Hair follicle dermal papilla cell (primary cell): ENCODE measurements at places on chromosomes 11 and 22. TPM values are rescaled to one million over a fixed set of nuclear protein-coding genes. Genes with fewer than 3 reads are reported as not detected.

Gene SMTNL1
- not detected in 2 replicates for total RNA-seq

Gene NLRP6
- total RNA-seq = not detected in 2 replicates

Gene LRRC74B
- total RNA-seq = 0.16 and 0.36 TPM in 2 replicates

Gene MRPL16
- total RNA-seq = 25.9 and 26.1 TPM in 2 replicates

Gene OR51E1
- not detected in 2 replicates for total RNA-seq

Gene FBLN1
- total RNA-seq = 470 and 528 TPM in 2 replicates

Gene USH1C
- not detected in 2 replicates for total RNA-seq

Gene POLD3
- 9.6 TPM in 2 replicates for total RNA-seq

Gene UPK3A
- total RNA-seq = not detected in 2 replicates

Gene CALCA
- total RNA-seq = 0.16 TPM in 1 of 2 replicates, not detected in the other

Gene MB
- not detected in 2 replicates for total RNA-seq

Gene TRIM3
- total RNA-seq = 26.6 and 27.4 TPM in 2 replicates

Gene RASL10A
- not detected in 2 replicates for total RNA-seq

Gene APOA5
- total RNA-seq = 0.12 TPM in 1 of 2 replicates, not detected in the other

Gene NCR3LG1
- 6.0 and 9.1 TPM in 2 replicates for total RNA-seq

Gene BRMS1
- total RNA-seq = 35.4 and 40.2 TPM in 2 replicates

Gene PHOX2A
- total RNA-seq = not detected in 2 replicates

Gene OR4X1
- not detected in 2 replicates for total RNA-seq

Gene PARVA
- total RNA-seq = 139 and 142 TPM in 2 replicates

Gene JAML
- not detected in 2 replicates for total RNA-seq

Gene HPX
- total RNA-seq = 1.2 and 2.1 TPM in 2 replicates

Gene KRTAP5-7
- 0.61 and 0.65 TPM in 2 replicates for total RNA-seq

Gene EHF
- total RNA-seq = under 0.01 TPM in 1 of 2 replicates, not detected in the other

Gene PDE3B
- 1.7 and 3.6 TPM in 2 replicates for total RNA-seq

Gene MAJIN
- total RNA-seq = not detected in 2 replicates

Gene GUCY1A2
- total RNA-seq = 7.1 and 9.2 TPM in 2 replicates

Gene MYEOV
- total RNA-seq = 0.49 and 0.97 TPM in 2 replicates

Gene FOLR1
- total RNA-seq = 0.24 and 0.32 TPM in 2 replicates

Gene MYRF
- total RNA-seq = 0.24 and 0.32 TPM in 2 replicates
